ENCODE measurements at places on chromosomes 4 and X.

- no peak for DNase-seq
Observed at GRCh38 chrX:16187024-16187760, 19.9 kb downstream of the MAGEB17 start.

DNA sequence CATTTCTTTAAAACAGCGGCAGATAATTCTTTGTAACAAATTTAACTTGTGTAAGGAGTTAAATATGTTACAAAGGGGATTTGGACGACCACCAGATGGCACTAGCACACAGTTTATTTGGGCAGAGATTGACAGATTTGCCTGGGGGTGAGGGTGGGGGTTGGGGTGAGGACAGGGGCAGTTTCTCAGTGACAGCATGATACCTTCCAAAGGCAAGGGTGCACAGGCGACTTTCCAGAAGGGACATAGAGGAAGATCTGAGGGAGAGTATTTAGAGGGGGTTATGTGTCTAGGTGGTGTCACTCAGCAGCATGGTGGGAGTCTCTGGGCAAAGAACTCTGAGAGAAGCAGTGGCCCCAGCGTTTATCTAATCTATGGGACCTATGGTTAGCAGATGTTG, 9.6 kb upstream of the TMA16 start:
- DNase-seq = no peak

- no peak for DNase-seq
Observed at GRCh38 chr4:133483600-133484246, 334.6 kb downstream of the PCDH10 start.

DNA sequence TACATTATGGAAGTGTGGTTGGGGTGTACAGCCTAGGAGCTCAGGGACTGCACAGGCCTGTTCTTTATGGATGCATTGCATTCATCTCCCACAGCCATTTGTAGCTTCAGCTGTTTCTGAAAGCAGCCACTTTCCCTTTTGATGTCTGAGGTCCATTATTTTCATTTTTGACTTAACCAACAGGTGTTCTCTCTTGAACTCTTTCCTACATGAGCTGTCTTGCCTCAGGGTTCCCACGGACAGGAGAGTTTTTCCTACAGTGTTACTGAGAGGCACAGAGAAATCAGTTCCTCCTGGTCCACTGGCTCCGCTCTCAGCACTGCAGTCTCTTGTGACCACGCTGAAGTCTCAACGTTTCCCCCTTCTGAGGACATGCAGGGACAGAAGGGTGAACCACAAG, 87.2 kb downstream of the RASL11B start:
- no peak for DNase-seq

DNA sequence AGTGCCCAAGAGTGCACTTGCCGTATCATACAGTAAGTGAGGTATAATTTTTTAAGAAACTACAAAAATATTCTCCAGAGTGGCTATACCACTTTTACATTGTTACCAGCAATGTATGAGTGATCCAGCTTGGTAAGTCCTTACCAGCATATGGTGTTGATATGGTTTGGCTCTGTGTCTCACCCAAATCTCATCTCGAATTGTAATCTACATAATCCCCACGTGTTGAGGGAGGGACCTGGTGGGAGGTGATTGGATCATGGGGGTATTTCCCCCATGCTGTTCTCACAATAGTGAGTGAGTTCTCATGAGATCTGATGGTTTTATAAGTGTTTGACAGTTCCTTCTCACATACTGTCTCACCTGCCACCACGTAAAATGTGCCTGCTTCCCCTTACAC, 44.8 kb downstream of the RBMX start:
- no peak for DNase-seq

- DNase-seq = no peak
Observed at GRCh38 chr4:124192544-124192943, 520.0 kb downstream of the ANKRD50 start.

DNA sequence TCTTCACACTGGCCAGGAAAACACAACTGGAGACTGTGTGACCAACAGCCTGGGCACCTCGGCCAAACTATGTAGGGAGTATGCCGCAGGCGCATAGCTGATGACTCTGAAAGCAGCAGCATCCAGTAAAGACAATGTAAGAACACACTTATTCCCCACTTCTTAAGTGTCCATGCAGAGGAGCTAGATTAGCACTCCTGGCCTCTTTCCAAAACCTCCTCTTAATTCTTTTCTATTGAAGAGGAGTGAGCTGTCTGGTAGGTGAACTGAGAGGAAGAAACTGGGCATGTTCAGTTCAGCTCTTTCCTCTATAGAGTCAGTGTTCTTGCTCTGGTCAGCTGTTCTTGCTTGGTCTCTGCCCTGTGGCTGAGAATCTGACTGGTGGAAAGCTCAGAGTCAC, 21.1 kb downstream of the NMU start:
- no peak for DNase-seq

Measured in skin of body (tissue), 3 donors.